ENCODE measurements at places on chromosomes 6 and 20.

DNA sequence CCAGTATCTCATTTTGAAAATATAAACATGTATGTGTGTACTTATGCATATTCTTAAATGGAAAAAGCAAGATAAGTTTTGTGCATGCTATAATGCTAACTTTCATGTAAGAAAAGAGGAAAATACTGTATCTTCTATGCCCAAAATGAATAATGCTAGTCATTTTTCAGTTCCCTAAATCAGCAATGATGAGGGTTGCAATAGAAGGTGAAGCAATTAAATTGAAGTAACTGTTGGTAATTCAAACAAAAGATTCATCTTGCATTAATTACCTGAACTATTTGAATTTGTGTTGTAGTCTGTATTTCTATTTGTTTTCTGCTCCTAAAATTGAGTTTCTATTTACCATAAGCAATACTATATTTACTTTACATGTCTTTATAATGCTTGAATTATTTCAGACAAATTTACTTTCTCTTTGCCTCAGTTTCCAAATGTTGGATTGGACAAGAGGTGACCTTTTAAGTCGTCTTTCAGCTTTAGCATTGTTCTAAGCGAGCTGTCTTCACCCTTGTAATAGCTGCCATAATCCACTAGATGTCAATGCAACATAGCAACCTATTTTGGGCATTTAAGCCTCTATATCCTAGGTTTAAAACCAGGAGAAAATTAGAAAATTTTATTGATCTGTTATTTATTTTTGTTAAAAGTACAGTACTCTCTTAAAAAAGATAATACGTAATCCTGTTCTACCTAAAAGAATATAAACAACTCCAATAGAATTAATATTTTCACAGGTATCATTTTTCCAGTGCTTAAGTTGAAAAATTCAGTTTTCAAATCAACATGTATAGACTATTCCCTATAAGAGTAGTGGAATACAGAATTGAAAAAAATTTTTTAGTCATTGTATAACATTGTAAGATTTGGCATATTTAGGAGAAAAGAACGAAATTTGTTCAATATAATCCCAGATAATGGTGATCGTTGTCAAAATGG, 52.3 kb upstream of the IFNGR1 start:
- DNase-seq, result no peak

DNA sequence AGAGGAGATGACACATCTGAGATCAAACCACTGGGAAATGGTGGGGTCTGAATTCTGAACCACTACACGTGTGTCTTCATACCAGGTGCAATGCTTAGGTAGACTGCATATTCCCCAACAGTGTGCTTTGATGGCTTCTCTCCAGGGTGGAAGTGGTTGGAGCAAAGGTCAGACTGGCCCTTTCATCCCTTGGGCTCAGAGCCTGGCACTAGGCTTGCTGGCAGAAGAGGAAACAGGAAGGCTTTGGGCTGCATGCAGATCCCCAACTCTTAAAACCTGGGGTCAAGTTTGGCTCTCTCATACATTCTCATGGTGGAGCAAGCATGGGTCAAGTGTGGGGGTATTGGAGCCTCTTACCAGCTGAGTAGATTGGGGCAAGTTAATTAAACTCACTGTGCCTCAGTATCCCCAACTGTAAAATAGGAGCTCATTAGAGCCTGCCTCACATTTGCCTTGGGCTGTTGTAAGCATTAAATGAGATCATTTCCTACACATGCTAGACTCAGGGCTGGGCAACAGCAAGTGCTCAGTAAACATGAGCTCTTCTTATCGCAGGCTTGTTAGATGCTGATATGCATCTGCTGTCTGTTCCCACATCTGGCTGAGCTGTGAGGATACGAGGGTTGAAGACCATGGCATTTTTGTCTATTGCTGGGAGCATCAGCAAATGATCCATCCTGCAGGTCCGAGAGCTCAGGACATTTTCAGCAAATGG, 51.6 kb upstream of the FAM83D start:
- DNase-seq, result no peak

DNA sequence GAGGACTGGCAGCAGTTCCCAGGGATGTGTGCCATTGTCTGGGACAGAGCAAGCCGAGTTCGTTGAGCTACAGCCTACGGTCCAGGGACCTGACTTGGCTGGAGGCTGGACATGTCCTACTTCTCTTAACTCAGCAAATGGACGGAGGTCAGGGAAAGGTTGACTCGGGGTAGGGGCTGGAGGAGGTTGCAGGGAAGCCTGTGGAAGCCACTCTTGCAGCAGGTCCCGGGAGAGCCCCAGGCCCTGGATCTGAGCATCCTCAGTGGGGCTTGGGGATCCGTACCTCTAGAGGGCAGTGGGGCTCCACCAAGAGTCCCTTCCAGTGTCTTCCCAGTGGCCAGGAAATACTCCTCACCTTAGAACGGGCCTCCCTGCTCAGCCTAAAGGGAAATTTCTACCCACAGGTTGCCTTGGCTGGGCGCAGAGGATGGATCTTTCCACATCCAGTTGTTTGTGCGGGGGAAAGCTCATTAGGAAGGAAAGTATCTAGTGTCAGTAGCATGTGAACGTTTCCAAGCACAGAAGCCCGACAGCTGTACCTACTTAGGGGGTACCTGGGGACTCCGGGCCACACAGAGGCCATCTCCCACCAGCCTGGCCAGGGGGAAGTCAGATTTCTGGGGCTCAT, 170.2 kb downstream of the NFATC2 start:
- DNase-seq, result peak; percentile 81

GRCh38 chr6:37285861-37286311, 27.9 kb upstream of the TMEM217 start:
- no peak for DNase-seq

DNA sequence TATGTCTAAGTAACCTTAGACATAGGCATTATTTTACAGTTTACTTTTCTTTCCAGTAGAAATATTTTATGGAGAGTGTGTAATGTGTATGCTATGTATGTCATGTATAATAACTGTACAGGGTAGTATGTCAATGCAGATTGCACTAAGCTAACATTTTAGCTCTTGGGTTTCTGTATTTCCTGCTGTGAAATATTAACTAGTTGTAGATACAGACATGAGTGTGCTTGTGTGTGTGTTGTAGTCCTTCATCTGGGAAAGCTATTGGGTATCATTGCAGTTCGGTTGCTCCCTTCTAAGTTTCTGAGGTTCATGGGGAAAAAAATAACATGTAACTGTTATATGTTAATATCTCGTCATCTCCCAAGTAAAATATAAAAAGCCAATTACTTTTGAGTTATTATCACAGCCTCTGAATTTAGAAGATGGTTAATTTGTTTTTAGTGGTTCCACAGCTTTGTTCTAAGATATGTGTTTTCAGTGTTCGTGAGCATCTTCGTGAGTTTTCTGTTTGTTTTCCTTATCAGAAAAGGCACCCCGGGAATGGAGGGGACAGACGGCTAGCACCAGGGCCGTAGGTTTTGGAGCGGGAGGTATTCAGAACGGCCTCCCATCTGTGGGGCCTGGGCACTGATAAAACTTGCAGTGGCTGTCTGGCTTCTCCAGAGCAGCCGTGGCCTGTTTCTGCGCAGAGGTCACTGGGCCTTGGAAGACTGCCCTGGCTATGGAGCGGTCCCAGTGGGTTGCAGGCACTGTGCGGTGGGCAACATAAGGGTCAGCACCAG, 215.0 kb downstream of the ARID1B start:
- DNase-seq, result no peak

DNA sequence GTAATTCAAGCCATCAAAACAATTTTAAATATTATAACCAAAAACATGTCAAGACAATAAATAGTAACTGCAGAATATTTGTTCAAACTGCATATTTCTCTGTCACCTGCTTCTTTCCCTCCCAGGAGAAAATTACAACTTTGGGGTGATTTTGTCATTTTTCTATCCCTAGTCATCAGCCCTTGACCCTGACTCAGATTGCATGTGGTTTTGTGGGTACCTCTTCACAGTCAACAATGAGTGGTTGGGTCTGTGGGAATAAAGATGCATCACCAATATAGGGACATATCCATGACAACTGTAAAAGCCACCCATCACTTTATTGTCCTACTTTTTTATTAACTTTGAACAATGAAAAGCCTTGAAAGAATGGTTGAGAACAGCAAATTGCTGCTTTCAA, 7.3 kb downstream of the COL10A1 start:
- no peak for DNase-seq

GRCh38 chr6:40336940-40337760, 250.0 kb downstream of the LRFN2 start:
- no peak for DNase-seq

DNA sequence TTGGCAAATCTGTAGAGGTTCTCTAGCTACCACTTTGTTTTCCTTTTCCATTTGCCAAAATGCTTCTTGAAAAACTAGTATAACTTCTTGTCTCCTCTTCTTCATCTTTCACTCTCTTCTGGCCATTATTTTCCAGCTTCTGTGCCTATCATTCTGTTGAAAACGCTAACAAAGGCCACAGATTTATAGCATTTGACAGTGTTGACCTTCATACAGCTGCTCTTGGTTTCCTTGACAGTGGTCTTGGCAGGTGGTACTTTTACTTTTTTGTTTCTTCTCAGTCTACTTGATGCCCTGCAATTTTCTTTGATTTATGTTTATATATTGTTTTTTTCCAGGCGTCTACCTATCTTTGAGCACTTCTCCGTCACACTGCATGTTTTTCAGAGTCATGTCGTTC, 23.7 kb downstream of the TRMT11 start:
- DNase-seq, result no peak

DNA sequence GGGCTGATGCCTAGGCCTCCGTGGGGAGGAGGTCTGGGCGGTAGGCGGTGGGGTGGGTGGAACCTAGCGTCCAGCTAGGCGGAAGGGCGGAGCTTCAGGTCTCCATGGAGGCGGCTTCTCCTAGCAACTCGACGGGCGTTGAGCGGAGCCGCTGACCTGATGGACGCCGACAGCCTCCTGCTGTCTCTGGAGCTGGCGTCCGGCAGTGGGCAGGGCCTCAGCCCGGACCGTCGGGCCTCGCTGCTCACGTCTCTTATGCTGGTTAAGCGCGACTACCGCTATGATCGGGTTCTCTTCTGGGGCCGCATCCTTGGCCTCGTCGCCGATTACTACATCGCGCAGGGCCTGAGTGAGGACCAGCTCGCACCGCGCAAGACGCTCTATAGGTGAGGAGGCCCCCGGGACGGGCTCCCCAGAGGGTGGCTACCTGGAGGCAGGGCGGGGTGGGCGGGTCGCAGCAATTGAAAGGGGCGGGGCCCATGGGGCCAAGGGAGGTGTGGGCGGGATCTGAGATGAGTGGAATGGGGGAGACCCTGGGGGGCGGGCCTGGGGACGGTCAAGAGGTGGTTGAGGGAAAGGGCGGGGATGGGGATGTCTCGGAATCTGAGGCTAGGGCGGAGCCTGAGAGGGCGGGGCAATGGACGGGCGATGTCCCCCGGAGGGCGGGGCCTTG, at the start of gene RSPH9:
Gene RSPH9, plus strand, starts transcription at position 97 of the 673 bp plus-strand sequence. Its CDS starts 63 bp downstream, at position 160.
- DNase-seq, result peak; percentile 83

Measured in sigmoid colon (tissue), 7 donors.